Fibroblast of lung (primary cell): ENCODE measurements at places on chromosomes 16 and 17. TPM values are rescaled to one million over a fixed set of nuclear protein-coding genes. Genes with fewer than 3 reads are reported as not detected.

DNA sequence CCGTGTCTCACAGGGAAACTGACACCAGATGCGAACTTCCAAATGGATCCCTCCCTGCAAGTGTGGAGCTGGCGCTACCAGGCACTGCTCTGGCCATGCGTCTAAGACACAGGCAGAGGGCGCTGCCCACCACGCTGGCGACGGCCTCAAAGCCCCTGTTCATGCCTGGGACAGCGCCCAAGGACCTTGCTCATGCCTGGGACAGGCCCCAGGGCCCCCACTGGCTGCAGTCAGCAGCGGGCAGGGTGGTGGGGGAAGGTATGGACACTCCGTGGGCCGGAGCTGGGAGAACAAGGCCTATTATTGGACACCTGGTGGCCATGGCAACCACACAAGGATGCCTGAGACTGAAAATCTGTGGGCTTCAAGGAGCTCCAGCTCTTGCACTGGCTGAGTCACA is 8.8 kb downstream of the ZG16B start:
- peak; percentile 70 for DNase-seq

- DNase-seq: no peak
These were observed 1.7 kb downstream of the VTN start for GRCh38 chr17:28368306-28368831.

TNRC6C gene
- total RNA-seq: 3.1 and 4.6 TPM in 2 replicates

CCL2 gene
- 23.1 and 42.9 TPM in 2 replicates for total RNA-seq

DNA sequence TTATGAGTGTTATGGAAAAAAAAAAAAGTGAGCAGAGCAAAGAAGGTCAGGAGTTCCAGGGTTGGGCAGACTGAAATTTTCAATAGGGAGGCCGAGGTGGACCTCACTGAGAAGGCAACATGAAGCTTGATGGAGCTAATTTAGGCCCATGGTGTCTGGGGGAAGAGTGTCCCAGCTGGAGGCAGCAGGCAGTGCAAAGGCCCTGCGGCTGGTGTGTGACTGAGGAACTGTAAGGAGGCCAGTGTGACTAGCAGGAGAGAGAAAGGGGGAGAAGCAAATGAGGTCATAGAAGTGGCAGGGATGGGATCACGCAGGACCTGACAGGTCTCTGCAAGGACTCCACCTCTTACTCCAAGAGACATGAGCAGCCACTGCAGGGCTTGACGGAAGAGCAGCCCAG is 10.2 kb downstream of the ARHGEF15 start:
- no peak for DNase-seq

SNAI3 gene
- under 0.01 and 0.17 TPM in 2 replicates for total RNA-seq

MFAP4 gene
- 81.3 and 137 TPM in 2 replicates for total RNA-seq

CRISPLD2 gene
- 34.9 and 37.0 TPM in 2 replicates for total RNA-seq

GRCh38 chr17:13158494-13159240 is 140.8 kb upstream of the ELAC2 start:
- no peak for DNase-seq
